ENCODE measurements at places on chromosomes 3 and 15.

DNA sequence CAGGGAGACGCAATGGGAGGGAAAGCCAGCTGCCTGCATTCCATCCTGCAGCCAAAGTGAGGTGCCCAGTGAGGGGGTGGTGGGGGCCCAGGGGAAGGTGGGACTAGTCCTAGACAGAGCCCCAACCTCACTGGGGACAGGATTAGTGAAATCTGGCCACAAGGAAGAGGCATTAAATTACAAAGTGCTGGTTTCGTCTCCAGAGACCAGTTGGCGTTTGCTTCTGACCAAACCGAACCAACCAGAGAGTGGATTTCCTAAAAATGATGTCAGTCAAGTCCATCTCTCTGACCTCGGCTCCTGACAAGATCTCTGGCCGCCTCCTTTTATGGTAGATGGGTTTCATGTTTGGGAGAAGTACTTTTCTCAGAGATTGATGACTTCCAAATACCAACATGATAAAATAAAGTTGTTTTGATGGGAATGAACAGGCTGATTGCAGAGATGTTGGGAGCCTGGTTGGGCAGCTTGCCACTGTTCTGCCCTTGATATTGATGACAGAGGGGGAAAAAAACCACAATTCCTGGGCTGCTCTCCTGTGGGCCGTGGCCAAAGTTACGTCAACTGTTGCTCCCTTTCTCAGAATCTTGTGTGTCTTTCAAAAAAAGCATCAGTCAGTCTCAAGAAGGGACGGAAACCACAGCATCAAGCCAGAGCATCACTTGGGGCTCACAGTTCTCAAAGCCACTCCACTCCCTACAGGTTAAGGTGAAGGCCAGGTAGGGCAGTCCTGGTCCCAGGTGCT, 24.6 kb downstream of the ITGA11 start:
- DNase-seq, result no peak

- DNase-seq, result no peak
These were observed 383.0 kb downstream of the ZBTB20 start for GRCh38 chr3:114764056-114764492.

- no peak for DNase-seq
These were observed 3.5 kb upstream of the FAM81A start for GRCh38 chr15:59434481-59434880.

DNA sequence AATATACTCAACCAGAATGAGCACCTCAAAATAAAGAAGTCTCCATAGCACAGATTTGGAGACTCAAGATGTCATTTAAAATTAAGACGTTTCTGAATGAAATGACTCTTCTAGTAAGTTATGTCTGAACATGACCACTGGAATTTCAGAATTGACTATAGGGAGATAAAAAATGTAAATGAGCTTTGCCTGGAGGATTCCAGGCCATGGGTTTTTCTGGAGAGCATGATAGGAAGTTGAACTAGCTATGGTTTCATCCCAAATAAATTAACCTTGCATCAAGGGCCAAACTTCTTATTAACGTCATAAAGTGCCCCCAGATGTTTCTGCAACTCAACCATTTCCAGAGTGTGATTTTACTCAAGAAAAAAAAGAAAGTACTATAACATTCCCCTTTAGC, 222.6 kb upstream of the NR2F2 start:
- no peak for DNase-seq

DNA sequence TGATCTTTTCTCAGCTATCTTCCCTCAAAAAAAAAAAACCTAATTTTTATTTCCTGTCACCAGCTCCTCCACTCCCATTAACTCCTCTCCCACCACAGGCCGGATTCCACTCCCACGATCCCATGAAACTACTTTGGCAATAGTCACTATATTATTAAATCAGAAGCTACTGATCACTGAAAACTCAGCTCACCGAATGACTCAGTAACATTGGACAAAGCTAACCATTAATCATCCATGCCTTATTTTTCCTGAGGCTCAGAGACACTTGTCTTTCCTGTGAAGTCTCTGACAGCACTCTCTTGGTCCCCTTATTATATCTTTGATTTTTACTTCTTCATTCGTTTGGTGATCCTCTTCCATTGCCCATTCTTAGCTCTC, 260.2 kb downstream of the CGGBP1 start:
- DNase-seq, result no peak

DNA sequence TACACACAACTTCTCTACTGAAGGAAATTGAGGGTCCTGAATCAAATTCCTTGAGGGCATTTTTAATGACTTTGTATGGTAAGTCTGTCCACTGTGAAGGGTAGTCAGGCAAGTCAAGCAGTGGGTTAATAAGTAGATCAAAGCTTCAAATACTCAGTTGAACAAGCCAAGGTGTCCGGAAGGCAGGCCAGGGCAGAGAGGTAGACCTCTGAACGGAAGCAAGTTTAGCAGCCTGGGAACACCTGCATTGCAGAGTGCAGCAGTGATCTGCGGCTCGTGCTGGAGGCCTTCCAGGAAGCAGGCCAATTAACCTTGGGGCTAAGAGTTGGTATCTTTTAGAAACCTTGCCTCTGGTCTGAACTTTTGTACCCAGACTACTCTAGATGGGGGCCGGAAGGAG, 143.8 kb downstream of the LRTM1 start:
- DNase-seq, result no peak

- DNase-seq, result no peak
These were observed 24.1 kb downstream of the CX3CR1 start for GRCh38 chr3:39255503-39256325.

DNA sequence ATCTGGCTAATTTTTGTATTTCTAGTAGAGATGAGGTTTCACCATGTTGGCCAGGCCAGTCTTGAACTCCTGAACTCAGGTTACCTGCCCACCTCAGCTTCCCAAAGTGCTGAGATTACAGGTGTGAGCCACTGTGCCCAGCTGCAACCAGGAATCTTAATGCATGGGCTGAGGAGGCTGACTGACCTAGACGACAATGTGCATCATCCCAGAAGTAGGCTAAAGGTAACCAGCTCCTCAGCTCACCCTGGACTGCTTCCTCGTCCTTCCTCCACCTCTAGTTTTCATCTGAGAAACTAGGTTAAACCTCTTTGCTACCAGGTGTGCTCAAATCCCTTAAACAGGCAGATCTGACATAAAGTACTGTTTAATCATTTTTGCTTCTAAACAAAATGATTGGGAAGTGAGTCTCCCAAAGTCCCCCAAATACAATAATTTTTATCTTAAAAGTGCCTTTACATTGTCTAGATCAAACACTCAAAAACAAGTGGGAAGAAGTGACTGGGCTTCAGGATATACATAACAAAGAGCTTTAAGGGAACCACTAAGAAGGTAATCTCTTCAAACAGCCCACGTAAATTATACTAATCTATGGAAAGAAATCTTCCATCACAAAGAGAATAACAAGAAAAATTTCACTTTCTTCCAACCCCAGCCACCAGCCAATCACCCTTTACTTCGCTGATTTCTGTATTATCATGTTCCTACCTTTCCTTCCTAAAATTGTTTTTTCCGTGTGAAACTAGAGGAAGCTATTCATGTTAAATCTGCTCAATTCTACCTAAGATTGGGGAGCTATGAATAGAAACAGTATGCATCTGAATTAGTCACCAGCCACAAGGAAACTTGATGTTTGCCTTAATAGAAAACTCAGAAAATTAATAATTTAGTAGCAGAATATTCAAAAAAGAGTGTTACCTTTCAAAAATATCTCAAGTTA, 34.7 kb downstream of the IGF2BP2 start:
- DNase-seq, result no peak

DNA sequence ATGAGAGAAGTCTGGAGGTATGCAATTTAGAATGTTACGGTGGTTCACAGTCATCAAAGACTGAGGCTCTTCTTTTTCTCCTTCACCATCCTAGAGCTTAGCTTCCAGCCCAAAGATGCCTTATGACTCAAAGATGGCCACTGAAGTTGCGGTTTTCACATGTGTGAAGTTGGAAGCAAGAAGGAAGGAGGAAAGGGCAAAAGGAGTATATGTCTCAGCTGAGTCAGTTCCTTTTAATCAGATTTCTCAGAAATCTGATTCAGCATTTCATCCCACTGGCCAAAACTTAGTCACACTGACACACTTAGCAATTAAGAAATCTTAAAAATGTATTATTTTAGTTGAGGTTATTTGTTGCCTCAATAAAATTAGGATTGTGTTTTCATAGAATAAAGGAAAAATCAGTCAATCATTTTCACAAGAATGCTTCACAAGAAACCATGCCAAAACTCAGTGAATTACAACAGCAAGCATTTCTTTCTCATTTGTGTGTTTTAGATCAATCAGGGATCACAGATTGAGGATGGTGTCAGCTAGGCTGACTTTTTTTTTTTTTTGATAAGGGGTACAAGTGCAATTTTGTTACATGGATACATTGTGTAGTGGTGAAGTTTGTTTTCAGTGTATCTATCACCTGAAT, 211.1 kb upstream of the GADL1 start:
- DNase-seq, result no peak

DNA sequence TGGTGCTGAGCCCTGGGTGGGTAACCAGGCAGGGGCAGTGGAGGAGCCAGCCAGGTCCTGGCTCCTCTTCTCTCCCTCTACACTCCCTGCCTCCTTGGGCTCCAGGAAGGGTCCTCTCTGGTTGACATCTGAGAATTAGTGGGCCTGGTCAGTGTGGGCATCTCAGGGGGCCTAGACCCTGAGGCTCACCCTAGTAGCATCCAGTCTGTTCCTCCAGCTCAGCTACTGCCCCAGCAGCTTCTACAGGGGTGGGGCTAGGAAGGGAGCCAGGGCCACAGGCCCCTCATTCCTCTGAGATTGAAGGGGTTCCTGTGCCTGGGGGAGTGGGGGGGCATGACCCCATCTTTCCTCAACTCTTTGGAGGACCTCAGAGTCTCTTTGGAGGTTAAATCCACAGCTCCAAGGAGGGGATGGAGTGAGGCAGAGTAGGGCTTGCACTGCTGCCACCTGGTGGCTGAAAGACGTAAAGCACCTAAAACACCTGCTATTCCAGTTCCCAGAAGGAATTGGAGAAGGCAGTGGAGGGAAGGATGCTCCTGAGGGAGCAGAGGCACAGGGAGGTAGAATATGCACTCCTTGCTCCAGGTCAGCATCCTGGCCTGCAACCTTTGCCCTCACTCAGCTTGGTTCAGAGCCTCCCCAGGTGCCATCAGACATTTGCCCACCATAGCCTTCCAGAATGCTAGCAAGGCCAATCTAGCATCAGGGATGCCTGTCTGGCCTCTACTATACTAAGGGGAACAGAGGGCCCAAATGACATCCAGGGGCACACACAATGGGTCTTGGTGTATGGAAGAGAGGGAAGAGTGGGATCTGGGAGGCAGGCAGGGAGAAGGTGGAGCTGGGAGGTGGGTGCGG, 25.1 kb downstream of the C3orf18 start:
- no peak for DNase-seq

DNA sequence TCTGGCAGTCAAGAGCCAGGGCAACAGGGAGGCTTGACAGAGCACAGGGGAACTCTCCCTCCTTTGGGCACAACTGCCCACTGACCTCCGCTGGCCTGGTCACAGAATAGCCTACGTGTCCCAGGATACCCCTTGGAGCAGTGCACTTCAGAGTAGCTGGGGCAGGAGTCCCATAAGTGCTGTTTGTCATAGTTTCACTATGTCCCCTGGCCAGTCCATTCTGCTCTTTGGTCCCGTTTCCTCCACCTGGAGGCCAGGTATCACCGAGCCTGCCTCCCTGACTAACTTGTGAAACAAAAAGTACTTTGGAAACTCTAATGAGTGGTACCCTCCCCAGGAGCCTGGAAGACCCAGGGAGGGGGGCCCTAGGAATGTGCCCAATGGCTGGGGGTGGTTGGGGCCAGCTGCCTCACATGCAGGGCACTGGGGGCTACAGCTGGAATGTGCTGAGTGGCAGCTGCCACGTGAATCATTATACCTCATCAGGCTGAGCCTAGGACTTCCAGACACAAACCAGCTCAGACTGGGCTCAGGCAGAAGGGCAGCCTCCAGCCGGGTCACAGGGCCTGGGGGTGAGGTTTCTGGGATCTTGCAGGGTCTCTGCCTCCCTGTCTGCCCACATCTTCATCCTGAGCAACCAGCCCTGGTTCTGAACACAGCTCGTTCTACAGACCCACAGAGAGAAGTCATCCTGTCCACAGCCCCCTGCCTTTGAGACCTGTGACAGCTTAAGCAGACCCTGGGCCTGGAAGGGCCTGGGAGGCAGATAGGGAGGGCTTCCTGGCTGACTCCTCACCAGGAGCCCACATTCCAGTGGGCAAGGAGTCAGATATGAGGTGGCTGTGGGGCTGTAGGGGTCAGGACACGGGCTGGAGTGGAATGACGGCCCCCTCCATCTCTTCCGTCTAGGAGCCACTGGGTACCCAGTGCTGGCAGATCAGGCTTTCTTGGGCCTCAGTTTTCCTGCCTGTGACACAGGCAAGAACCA, 914 bp upstream of the PTH1R start:
- DNase-seq, result no peak

DNA sequence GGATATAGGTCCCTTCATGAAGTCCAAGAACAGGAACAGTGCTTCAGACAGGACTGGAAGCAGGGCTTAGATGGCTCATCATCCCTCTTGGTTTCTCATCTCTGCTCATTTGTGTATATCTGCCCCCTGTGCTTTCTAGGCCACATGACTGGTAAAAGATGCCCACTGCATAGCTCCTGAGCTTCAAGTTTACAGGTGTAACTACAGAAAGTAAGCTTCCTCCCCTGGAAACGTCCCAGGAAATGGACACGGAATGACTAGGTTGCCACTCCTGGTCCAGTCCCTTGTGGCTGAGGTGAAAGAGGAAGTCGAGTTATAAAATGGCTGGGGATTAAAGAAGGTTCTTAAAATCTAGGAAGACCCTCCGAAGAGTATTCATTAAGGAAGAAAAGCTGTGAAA, 32.5 kb downstream of the MYO5A start:
- DNase-seq, result no peak

DNA sequence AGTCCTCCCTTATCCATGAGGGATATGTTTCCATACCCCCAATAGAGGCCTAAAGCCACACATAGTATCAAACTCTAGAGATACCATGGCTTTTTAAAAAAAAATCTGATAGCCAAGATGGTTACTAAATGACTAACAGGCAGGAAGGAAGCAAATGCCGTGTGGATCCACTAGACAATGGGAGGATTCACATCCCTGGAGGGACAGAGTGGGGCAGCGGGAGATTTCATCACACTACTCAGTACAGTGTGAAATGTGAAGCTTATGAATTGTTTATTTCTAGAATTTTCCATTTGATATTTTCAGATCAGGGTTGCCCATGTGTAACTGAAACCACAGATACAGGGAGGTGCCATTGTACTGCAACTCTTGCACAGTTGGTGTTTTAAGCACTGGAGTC, 826.6 kb downstream of the SQOR start:
- DNase-seq, result no peak

Measured in NCI-H187 treated with DMSO at 0.1 percent for 48 hours (cell line).